ENCODE measurements at places on chromosomes 3 and 15. TPM values are rescaled to one million over a fixed set of nuclear protein-coding genes. Genes with fewer than 3 reads are reported as not detected.

GRCh38 chr3:49602049-49602554, 47.8 kb downstream of the BSN start:
- no peak for DNase-seq

- peak; percentile 75 for DNase-seq
Observed at GRCh38 chr3:116059421-116060096, 385.7 kb downstream of the LSAMP start.

- DNase-seq, result no peak
Observed at GRCh38 chr3:59704292-59704691, 654.5 kb upstream of the CFAP20DC start.

The UBR1 gene
- total RNA-seq, result 22.2 TPM

- DNase-seq, result peak; percentile 62
Observed at GRCh38 chr3:69120879-69121464, 1.4 kb downstream of the LMOD3 start.

DNA sequence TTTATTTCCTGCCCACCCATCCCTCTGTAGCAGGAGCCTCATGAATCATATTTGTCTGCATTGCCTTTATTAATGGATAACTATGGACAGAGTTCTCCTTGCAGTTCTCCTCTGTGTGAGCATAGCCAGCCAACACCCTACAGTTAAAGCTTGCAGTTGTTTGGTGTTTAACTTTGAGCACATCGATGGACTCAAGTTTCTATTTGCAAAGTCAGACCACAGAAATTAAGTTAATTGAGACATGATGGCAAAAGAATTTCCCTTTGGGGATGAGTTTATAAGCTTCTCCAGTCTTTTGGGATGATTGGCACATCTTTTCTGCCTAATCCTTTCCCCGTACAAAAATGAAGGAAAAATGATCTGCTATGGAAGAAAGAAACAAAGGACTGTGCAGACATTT, 398.9 kb upstream of the THBS1 start:
- peak; percentile 67 for DNase-seq

- no peak for DNase-seq
Observed at GRCh38 chr3:189659571-189659970, 28.4 kb downstream of the TP63 start.

The PLA2G4D gene
- not detected for total RNA-seq

- DNase-seq, result peak; percentile 58
Observed at GRCh38 chr3:65995030-65995429, 43.7 kb downstream of the MAGI1 start.

GRCh38 chr3:62667714-62668113, 207.5 kb downstream of the CADPS start:
- DNase-seq, result no peak

DNA sequence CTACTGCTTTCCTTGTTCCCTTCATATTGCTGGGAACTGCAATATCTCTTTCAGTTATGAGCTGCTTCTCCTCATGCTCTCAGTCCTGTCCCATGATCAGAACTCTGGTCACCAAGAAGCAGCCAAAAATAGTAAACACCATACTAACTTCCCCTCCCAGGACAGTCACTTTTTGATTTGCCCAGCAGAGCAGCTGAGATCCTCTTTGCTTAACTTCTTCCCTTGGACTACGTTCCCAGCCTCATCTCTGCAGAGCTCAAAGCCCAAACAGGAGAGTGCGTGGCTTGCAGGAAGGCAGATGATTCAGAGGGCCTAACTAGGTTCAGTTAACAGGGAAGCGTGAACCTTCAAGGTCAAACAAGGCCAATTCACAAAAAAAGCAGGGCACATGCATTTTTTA, 153.2 kb downstream of the CTNNB1 start:
- DNase-seq, result no peak

The ITPKA gene
- total RNA-seq, result 2.1 TPM

The TJP1 gene
- total RNA-seq, result 60.0 TPM

GRCh38 chr15:66783314-66783713, 81.3 kb downstream of the SMAD6 start:
- DNase-seq, result no peak

All from HFFc6 (cell line).